ENCODE measurements at places on chromosomes 13 and 19.

GRCh38 chr19:43820098-43820883 lies 6.8 kb upstream of the ZNF283 start:
- DNase-seq = no peak

- no peak for DNase-seq
Measured at GRCh38 chr19:13817018-13817614, 21.9 kb downstream of the ZSWIM4 start.

DNA sequence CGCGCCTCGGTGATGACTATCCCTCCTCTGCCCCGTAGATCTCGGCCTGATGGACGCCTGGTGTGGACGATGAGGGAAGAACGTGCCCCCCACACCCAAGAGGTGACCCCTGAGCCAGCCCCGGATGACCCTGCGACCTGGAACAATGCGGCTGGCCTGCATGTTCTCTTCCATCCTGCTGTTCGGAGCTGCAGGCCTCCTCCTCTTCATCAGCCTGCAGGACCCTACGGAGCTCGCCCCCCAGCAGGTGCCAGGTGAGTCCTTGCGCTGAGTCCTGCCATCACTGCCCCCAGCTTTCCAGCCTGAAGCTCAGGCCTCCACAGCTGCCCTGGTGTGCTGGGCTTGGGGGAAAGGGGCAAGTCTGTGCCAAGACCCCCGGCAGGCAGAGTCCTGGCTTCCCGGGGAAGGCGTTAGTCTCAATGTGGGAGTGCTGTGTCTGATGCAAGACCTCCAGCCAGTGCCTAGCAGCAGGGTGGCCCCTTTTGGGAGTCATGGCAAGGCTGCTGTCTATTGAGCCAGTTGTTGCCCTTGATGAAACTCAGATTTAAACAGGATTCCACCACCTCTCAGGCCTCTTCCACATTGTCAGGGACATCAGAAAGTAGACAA lies 67.5 kb downstream of the CHST8 start:
- no peak for DNase-seq

DNA sequence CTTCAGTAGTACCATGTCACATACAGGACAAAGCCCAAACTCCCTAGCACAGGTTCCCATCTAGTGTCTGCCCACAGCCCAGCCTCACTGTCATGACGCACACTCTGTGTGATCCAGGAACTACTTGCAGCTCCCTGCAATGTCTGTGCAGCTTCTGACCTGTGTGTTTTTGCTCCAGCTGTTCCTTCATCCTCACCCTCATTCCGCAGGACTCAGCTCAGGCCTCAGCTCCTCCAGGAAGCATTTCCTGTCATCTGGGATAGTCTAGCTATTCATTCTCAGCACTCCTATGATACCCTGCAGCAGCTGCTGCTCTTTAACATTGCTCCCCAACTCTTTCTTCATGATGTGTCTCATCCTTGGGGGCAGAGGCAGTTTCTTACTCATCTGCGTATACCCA lies 56.1 kb downstream of the ENOX1 start:
- DNase-seq = no peak

- no peak for DNase-seq
Measured at GRCh38 chr19:40724315-40724714, 7.4 kb downstream of the ITPKC start.

DNA sequence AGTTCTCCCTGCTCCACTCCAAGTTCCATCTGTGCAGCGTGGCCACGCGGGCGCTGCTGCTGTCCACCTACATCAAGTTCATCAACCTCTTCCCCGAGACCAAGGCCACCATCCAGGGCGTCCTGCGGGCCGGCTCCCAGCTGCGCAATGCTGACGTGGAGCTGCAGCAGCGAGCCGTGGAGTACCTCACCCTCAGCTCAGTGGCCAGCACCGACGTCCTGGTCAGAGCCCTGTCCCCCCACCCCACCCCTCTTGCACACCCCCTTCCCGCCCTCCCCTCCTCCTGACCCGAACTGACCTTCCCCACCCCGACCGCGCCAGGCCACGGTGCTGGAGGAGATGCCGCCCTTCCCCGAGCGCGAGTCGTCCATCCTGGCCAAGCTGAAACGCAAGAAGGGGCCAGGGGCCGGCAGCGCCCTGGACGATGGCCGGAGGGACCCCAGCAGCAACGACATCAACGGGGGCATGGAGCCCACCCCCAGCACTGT lies 11.6 kb downstream of the FUZ start:
- no peak for DNase-seq

DNA sequence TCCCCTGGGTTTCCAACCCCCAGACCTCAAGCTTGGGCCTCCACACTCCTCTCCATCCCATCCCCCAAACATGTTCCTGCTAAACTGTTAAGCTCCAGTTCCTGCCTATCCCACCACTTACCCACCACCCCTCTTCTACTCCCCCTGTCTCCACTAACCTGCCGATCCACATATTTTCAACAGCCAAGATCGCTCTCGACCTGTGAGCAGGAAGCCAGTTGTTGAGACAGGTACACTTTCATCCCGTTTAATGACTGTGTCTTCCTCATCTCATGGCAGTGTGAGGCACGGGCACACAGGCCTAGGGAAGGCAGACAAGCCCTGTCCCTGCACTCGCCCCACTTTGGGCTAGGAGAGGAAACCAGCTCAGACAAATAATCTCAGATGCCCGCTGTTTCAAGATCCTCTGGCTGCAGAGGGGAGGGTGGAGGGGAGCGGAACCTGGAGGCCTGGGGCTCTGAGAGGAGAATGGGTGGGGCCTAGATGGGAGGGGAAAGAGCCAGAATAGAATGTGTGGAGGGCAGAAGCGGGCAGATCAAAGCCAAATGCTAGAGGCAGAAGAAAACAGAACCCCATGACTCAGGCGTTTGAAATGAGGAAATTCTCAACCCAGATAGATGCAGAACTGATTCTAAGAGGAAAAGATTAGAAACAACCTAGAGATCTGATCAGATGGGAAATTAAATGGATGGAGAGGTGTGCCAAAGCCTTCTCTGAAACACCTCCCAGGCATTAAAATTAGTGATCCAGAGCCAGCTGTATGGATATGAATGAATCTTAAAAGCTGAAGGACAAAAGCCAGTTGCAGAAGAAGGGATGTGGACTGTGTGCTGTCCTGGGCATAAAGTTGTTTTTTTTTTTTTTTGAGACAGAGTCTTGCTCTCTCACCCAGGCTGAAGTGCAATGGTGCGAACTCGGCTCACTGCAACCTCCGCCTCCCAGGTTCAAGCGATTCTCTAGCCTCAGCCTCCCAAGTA lies 16.9 kb upstream of the CYP2S1 start:
- no peak for DNase-seq

DNA sequence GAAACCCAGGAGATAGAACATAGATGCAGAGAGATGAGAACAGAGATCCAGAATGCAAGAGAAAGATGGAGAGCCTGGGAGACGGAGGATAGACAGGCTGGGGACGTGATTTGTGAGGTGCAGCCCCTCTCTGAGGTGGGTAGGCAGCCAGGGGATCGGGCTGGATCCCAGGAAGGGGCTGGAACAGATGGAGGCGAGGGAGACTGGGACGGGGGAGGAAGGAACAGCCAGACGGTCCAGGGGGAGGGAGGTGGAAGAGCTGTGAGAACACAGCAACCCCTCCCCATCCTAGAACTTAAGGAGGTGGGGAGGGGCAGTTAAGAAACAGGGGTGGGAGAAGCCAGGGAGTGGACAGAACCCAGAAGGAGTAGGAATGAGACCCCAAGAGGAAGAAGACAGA lies 3.1 kb downstream of the SLC17A7 start:
- no peak for DNase-seq

- DNase-seq = no peak
Measured at GRCh38 chr19:17757125-17757524, 5.8 kb downstream of the FCHO1 start.

DNA sequence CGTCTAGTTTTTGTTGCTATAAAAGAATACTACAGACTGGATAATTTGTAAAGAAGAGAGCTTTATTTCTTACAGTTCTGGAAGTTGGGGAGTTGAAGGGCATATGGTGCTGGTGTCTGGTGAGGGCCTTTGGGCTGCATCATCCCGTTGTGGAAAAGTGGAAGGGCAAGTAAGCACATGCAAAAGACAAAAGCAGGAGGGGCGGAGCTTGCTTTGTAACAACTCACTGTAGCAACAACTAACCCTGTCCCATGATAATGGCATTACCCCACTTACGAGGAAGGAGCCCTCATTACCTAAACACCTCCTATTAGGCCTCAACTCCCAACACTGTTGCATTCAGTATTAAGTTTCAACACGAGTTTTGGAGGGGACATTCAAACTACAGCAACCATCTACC lies 7.2 kb upstream of the DNAJC15 start:
- no peak for DNase-seq

DNA sequence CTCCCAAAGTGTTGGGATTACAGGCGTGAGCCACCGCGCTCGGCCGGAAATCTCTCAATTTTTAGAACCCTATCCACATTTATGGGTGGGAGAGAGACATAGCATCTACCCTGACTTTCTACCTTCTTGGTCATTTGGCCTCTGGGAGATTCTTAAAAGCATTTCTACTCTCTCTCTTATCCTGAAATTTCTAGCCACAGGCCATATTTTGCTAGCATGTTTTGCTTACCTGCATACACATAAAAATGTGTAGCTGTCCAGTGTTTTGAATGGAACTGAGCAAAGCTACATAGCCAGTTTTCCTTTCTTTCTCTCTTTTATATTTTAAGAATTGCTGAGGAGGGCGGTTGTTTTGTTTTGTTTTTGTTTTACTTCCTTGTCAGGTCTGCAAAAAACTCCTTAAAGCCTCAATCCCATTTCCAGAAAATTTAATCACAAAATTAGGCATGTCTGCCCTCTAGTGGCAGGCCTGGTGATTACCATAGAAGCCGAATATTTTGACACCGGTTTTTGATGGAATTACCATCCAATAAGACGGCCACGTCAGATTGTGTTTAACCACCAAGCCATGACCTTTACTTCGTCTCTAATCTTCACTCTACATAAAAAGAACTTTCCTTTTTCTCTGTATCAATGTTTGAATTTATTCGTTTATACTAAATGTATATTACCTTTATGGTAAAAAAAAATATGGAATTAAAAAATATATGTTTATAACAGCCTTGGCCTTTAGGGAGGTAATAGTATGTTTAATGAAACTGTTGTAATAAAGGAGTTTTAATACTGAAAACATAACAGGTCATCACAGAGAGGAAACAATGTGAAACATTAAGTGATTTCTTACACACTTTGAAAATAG lies 34.4 kb upstream of the OXGR1 start:
- peak; percentile 13 for DNase-seq

DNA sequence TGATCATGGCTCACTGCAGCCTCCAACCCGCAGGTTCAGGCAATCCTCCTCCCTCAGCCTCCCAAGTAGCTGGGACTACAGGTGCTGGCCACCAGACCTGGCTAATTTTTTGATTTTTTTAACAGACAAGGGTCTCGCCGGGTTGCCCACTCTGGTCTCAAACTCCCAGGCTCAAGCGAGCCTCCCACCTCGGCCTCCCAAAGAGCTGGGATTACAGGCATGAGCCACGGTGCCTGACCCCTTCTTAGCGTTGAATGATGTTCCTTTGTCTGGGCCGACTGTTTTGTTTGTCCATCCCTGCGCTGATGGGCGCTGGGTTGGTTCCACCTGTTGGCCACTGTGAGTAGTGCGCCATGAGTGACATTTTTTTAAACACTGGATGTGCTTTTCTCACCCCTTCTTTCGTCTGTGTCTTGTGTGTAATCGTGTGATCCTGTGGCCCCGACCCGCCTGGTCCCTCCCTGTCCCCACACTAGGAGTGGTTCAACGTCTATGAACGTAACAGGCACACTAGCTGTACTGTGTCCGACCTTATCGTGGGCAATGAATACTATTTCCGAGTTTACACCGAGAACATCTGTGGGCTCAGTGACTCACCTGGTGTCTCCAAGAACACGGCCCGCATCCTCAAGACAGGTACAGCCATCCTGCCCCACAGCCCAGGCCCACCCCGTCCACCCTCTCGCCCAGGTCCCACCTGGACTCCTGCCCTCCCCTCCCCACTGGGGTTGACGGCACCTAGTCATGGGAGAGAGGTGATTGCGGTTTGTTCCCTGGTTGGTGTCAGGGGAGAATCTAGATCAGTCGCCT lies 15.0 kb upstream of the EMC10 start:
- peak; percentile 18 for DNase-seq

DNA sequence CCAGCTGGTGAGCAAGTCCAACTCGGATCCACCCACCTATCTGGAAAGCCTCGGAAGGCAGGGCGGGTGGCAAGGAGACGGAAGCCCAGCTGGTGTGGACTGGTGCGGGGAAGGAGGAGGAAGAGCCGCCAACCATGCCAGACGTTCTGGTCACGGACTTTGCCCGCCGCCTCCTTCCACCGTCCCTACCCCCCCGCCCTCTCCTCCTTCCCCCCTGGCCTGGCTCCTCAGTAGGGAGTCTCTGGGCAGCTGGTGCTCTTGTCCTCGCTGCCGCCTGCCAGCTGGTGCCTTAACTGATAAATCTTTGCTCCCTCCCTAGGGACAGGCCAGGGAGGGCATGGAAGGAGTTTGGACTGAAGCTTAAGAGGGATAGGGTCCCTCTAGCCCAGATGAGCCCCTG lies 4.8 kb downstream of the SYNGR4 start:
- no peak for DNase-seq

DNA sequence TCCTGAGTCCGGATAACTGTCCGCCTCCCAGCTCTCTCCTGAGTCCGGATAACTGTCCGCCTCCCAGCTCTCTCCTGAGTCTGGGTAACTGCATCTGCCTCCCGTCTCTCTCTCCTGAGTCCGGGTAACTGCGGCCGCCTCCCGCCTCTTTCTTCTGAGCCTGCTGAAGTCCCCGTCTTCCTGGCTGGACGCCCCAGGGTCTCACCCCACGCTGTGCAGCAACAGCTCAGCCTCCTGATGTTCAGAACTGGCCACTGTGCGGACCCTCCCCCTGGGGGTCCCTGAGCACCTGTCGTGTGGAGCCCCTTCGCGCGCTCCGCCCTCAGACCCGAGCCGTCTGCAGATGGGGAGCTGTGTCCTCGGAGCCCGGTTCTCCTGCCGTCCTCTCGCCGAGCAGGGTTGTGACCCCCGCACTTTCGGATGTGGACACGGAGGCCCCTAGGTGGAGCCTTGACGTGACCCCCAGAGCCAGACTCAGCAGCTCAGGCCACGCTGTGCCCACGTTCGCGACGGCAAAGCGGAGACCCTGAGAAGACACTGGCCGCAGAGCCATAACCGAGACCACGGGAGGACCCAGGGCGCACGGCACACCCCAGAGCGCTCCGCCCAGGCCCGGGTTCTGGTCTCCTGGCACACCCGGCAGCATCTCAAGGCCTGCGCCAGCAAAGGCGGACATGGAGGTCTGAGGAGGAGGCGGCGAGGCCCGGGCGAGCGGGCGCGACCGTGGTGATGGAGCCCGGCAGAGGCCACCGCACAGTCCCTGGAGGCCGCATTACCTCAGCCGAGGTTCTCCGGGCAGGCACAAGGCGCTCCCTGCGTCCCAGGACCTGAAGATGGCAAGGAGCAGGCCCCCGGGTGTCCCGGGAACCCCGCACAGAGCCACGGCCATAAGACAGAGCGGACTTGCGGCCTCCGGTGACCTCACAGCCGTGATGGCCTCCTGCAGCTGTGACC lies 15.9 kb downstream of the SBNO2 start:
- DNase-seq = no peak
